ENCODE measurements at places on chromosomes 12 and 14.

DNA sequence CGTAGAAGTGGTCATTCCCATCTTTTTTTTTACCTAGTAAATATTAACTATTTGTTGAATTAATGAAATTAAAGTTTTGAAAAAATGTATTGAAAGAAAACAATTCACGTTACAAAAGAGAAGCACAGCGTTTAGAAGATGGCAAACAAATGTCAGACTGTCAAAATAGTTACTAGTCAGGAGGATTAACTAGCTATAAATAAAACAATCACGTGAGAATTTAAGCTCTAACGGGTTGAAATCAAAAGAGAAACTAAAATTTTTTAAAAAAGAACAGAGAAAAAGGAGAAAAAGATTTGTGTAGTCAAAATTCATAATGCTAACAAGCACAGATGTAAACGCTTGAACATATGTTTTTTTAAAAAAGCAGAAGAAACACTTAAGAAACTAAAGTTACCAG, 26.4 kb downstream of the DDHD1 start:
- no peak for DNase-seq

DNA sequence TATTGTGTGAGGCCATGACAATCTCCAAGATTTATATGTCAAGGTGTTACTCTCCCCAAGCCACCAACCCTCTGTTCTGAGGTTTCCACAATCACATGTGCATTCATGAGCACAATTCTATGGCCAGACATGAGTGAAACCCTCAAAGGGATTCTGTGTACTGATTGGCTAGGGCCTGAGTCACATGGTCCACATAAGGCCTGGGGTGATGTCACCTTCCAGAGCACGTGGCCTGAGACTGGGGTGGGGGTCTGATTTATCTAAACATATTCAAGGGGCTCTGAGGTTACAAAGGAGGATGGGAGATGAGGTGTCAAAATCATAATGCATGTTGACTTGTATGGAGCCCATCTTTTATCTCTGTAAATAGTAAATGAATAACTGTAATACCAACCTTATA, 1369.9 kb upstream of the TMEM132C start:
- DNase-seq: no peak

GRCh38 chr12:127064207-127064606, 1202.8 kb upstream of the TMEM132C start:
- DNase-seq: no peak

DNA sequence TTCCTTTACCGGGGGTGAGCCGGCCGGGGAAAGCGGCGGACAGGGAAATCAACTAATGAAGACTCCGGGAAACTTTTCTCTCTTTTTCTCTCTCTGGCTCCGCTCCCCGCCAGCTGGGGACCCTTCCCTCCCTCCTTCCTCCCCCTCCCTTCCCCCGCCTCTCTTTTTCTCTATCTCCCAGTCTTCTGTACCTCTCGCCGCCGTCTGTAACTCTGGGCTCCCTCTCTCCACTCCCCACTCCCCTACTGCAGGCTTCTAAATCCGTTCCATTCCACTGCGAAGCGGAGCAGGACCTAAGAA, 6.9 kb upstream of the HOXC11 start:
- no peak for DNase-seq

DNA sequence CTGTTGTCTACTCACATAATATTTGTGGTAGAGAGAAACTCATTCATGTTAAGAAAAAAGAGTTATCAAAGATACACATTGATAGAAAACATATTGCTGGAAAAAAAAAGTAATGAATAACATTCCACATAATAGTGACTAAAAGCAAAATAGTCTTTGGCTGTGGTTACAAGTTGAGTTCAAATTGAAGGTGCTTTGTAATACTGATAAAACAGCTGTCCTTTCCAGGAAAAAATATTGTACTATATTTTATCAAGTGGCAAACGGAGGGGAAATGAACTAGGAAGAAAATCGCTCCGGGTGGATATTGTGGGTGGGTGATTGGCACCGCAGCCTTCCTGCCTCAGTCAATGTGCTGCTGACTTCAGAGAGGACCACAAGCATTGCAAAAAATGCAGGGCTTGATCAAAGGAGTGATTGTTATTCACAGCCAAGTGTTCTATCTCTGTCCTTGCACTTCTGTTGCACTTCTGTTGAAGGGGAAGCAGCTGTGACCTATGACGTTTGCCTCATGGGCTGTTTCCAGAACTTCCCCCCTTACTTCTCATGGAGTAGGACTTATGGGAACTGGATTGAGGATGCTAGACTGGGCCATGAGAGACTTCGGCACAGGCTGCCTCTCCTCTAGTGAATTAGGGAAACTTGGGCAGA, 114.4 kb downstream of the VRK1 start:
- DNase-seq: no peak

- DNase-seq: no peak
These were observed 78.5 kb downstream of the VCPKMT start for GRCh38 chr14:50037852-50038251.

DNA sequence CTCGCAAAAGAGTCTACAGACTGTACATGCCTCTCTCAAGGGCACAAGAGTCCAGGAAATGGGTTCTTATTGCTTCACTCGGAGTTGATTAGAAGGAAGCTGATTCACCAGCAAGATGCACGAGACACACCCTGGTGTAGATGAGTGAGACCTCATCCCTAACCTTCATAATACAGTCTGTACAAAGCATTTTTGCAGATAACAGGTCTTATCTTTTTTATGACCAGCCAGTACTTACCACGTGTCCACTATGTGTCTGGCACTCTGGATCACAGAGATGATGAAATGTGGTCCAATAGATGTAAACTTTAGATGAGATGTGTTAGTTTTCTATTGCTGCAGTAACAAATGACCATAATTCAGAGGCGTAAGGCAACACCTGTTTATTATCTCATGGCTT, 53.4 kb upstream of the PWP1 start:
- DNase-seq: no peak

- no peak for DNase-seq
These were observed 21.9 kb upstream of the ZFP36L1 start for GRCh38 chr14:68814539-68815297.

GRCh38 chr12:26668847-26669246, 164.1 kb downstream of the ITPR2 start:
- no peak for DNase-seq

- DNase-seq: no peak
These were observed 848.6 kb upstream of the LRFN5 start for GRCh38 chr14:40758076-40758475.

GRCh38 chr12:53980104-53980801, 4.7 kb upstream of the HOXC10 start:
- DNase-seq: no peak

DNA sequence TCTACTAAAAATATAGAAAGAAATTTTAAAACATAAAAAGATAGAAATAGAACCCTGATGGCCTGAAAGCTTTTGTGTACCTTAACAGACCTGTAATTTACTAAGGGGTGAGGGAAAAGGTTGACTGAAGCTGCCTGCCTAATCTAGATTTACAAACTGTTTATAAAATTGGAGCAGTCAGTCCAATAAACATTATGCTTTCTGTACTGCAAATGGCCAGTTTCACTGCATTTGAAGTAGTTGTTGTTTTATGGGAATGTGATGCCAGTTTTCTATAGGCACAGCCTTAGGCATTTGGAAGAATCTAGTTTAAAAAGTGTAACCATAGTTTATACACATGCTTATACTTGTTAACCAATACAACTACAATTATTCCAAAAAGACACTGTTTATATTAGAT, 19.1 kb downstream of the SIX1 start:
- no peak for DNase-seq

DNA sequence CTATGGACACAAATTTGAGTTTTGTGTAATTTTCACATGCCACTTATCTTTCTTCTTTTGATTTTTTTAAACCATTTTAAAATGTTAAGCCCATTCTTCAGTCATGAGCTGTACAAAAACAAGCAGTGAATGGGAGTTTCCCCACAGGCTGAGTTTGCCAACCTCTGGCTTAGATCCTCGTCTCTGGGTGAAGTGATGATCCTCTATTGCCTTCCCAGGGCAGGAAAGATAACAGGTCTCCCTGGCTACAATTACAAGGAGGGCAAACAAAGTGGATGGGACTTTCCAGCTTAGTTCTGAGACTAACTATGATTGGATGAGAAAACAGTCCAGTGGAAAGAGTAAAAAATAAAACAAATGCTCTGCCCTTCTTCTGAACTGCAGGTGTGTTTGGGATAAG, 203.7 kb downstream of the SPTSSA start:
- no peak for DNase-seq

DNA sequence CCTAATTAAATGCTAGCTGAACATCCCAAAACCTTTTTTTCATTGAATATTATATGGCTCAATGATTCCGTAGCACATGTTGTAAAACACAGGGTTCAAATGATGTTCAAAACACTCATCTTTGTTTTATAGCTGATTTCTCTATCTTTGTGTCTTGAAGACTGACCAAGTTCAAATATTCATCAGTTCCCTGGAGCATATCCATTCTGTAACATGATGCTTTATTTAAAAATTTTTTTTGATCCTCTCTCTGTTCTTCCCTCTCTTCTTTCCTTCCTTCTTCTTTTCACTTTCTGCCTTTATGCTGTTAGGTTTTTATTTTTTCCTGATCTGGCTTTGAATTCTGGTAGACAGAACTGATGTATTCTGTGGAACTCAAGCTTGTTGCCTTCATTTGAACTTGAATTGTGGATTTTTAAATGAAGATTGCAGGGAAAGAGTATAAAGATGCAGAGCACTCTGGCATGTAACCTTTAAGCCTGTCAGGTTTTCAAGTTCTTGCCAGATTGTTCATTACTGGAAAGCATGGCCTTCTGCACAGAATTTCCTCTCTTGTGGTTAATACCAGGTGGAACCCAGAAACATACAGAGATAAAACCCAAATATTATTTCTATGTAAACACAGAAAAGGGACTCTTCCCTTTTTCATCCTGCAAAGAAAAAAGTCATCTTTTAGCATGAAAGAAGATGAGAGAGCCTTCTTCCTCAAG, 39.5 kb downstream of the PROX2 start:
- no peak for DNase-seq

Data from GM12864 (cell line).